ENCODE measurements at places on chromosomes 2 and 18. TPM values are rescaled to one million over a fixed set of nuclear protein-coding genes. Genes with fewer than 3 reads are reported as not detected.

Gene NOSTRIN
- total RNA-seq, result 15.5 TPM

Gene BCL11A
- total RNA-seq, result 62.8 TPM

Gene PROKR1
- 0.19 TPM for total RNA-seq

Gene MRPL30
- total RNA-seq, result 26.6 TPM

Gene OTOF
- total RNA-seq, result 0.49 TPM

Gene CELF4
- total RNA-seq, result not detected

Gene USP37
- 10.8 TPM for total RNA-seq

Gene CFAP65
- total RNA-seq, result not detected

Gene ABCG8
- total RNA-seq, result not detected

Gene CCDC74B
- total RNA-seq, result 0.84 TPM

Gene AQP12B
- total RNA-seq, result not detected

Gene SERPINB13
- 15.2 TPM for total RNA-seq

Gene SNX17
- total RNA-seq, result 101 TPM

Gene CIB4
- total RNA-seq, result not detected

Gene EPHA4
- 59.2 TPM for total RNA-seq

Gene GCG
- total RNA-seq, result not detected

Gene CHRNG
- total RNA-seq, result not detected

Gene BMPR2
- 30.4 TPM for total RNA-seq

Gene TMEM169
- 0.29 TPM for total RNA-seq

Gene ABCG5
- total RNA-seq, result not detected

Gene RAMP1
- total RNA-seq, result 19.1 TPM

Gene ADAM23
- total RNA-seq, result 0.39 TPM

Gene EIF4E2
- 35.3 TPM for total RNA-seq

Gene CYB5A
- total RNA-seq, result 290 TPM

Gene TXNL4A
- 31.4 TPM for total RNA-seq

Gene MC4R
- not detected for total RNA-seq

Gene SCN1A
- not detected for total RNA-seq

Gene CDH19
- total RNA-seq, result 1.3 TPM

Gene LYG2
- 9.6 TPM for total RNA-seq

Gene UGT1A4
- 2.9 TPM for total RNA-seq

Gene MAP4K4
- 30.2 TPM for total RNA-seq

Gene DIPK1C
- 0.99 TPM for total RNA-seq

Gene DSG4
- total RNA-seq, result 0.93 TPM

Gene GYPC
- 55.6 TPM for total RNA-seq

Gene ANKRD62
- total RNA-seq, result not detected

Gene ANKRD29
- total RNA-seq, result 0.99 TPM

Gene CXCR1
- total RNA-seq, result not detected

Gene FEV
- not detected for total RNA-seq

Gene TMSB10
- total RNA-seq, result 1,415 TPM

Gene GAD1
- total RNA-seq, result not detected

Gene IL1F10
- total RNA-seq, result 19.3 TPM

Gene CNOT11
- total RNA-seq, result 29.6 TPM

Gene MOGAT1
- total RNA-seq, result not detected

Gene RNU2-63P
- not detected for total RNA-seq

Gene SPP2
- total RNA-seq, result not detected

Gene PCARE
- total RNA-seq, result not detected

Gene C18orf54
- 0.88 TPM for total RNA-seq

Gene MALL
- 51.9 TPM for total RNA-seq

Gene BCL2
- 21.7 TPM for total RNA-seq

Gene RESP18
- total RNA-seq, result not detected

Gene MAL
- 6.0 TPM for total RNA-seq

Gene SULT1C2
- total RNA-seq, result not detected

Gene HOXD3
- total RNA-seq, result 0.56 TPM

Gene GTF2A1L
- not detected for total RNA-seq

Gene CHCHD5
- total RNA-seq, result 22.4 TPM

Gene DCDC2C
- not detected for total RNA-seq

Gene REG3A
- total RNA-seq, result not detected

Gene CENPA
- total RNA-seq, result 5.2 TPM

Gene SLC19A3
- total RNA-seq, result 0.47 TPM

All from lower leg skin (tissue), 4 donors.